Activated CD8-positive, alpha-beta memory T cell treated with anti-CD3 and anti-CD28 coated beads, Interleukin-2, amount 50 U/mL, for 4 hours (primary cell): ENCODE measurements at places on chromosomes 13 and 19.

GRCh38 chr13:46559272-46559805 lies 6.4 kb downstream of the LRCH1 start:
- DNase-seq: no peak

DNA sequence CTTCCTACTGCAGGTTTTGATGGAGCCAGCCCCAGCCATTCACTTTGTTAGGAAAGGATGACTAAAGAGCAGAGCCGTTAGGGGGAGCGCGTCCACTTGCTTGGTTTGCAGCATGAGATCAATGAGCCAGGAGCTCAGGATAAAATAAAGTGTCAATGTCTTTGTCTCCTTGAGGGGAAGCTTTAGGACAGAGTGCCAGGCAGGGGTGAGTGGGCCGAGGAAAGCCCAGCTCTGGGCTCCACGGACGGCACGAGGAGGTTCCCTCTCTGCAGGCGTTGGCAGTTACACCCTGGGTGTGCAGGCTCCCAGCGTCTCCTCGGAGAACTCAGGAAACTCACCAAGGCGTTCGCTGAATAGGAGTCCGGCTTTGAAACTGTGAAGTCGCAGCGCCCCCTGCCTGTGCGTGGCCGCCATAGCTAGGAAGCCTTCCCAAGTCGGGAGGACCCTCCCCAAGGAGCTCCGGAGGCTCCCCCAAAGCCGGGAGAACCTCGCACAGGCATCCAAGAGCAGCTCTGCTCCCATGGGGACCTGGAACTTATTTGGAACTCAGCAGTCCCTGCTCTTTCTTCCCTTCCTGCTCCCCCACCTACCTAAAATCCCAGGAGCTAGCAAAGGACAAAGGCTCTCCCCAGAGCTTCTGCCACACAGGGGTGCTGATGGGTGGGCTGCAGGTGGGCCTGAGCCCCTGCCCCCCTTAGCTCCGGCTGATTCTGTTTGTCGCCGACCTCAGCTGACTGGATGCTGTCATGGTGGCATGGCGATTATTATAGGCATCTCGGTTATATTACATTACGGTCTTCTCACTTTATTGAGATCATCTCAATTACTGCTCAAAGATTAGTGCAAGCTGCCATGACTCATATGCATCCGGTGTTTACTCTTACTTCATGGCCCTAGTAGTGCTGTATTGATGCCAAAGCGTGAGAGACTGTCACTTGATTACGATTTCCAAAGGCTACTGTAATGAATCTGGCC lies 34.4 kb downstream of the GSX1 start:
- peak; percentile 67 for DNase-seq

- no peak for DNase-seq
These were observed 7.5 kb downstream of the ZNF440 start for GRCh38 chr19:11821474-11822109.

GRCh38 chr19:18253716-18254115 lies 20.5 kb downstream of the IQCN start:
- no peak for DNase-seq

- no peak for DNase-seq
These were observed 41.6 kb downstream of the TEX29 start for GRCh38 chr13:111361873-111362648.

GRCh38 chr19:6806488-6806887 lies 34.0 kb downstream of the VAV1 start:
- DNase-seq: no peak

DNA sequence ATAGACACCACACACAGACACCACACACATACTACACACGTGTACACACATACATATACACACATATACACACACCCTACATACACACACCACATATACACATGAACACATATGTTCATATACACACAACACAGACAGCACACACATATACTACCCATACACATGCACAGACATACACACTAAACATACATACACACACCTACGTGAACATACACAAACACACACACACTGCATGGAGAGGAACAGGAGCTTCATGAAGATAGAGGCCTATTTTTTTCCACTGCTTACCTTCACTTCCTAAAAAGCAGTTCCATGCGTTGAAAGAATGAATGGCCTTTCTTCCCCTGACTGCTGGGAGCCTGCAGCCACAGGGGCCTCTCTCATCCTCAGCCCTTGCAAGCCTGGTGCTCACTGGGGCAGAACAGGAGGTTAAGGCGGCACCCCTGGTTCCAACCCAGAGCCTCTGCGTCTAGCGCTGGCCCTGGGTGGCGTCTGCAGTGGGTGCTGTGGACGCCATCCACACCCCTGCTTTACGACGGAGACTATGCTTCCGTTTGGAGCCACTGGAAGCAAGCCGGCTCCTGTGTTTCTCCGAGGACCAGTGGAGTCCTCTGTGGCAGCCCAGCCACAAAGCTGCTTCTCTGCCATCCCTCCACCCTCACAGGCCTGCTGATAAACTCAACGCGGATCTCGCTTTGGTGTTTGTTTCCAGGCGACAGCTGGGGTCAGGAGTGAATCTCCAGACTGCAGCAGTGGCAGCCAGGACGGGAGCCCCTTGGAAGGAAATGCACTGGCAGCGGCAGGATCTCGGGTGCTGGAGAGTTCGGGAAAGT lies 1.9 kb upstream of the RASA3 start:
- no peak for DNase-seq

- DNase-seq: no peak
These were observed 12.0 kb downstream of the FTL start for GRCh38 chr19:48977061-48977460.

DNA sequence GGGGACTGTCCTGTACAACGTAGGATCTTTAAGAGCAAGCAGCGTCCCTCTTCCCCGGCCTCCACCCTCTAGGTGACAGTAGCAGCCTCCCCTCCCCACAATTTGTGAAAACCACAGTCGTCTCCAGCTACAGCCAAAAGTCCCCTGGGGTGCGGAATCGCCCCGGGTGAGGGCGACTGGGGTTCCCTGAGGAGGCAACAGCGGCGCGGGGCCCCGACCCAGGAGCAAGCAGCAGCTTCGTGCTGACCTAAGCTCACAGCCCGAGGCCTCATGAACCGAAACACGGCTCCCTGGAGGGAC lies 322 bp downstream of the ZNF558 start:
- no peak for DNase-seq

DNA sequence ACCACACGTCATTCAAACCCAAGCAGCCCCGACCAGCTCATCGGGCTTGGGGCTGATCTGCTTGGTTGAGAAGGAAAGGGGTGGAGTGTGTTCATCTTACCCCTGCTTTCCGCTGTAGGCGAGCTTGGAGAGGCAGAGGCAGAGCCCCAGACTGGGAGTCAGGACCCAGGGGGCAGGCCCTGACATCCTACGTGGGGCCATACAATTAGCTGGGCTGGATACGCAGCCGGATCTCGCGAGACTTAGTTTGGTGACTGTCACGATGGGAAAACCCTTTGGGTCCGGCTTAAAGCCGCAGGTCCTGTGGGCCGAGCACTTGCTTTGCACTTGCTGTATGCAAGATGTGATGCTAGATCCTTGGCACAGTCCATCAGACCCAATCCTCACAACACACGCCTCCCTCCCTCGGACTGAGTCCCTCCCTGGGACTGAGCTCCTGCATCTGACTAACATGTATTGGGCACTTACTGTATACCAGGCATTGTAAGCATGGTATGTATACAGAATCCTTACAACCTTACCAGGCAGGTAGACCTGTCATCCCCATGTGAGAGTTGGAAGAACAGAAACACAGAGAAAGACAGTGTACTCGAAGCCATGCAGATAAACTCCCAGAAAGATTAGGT lies 3.7 kb downstream of the CEACAM16 start:
- no peak for DNase-seq

DNA sequence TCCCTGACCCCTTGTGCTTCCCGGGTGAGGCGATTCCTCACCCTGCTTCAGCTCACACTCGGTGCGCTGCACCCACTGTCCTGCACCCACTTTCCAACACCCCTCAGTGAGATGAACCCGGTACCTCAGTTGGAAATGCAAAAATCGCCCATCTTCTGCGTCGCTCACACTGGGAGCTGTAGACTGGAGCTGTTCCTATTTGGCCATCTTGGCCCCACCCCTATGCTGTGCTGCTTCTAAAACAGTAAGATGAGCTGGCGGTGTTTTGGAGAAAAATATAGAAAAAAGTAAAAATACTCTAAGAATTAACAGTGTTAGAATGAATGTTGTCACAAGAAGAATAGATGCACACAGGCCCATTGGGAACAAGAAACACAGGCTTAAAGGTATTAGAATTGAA lies 92.5 kb downstream of the ITGBL1 start:
- DNase-seq: no peak

GRCh38 chr19:48518207-48518606 lies 6.6 kb upstream of the LMTK3 start:
- no peak for DNase-seq

GRCh38 chr19:49390929-49391359 lies 2.9 kb downstream of the KASH5 start:
- DNase-seq: no peak

DNA sequence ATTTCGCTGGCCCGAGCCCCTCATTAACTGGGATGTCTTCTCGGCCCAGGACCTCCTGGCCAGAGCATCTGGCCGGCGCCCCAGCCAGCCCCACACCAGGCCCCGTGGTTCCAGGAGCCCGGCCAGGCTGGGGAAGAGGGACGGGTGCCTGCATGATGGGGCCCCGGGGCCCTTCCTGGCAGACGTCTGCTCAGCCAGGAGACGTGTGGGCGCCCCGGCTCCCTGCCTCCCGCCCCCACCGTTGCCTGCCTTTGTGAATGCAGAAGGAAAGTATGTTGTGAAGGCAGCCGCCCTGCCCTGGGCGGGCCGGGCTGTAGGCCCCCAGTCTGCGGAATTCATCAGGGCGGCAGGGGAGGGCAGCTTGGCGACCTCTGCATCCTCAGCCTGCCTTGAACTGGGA lies 4.4 kb upstream of the COMP start:
- DNase-seq: no peak

- no peak for DNase-seq
These were observed 44.0 kb upstream of the FLT1 start for GRCh38 chr13:28538932-28539331.

- DNase-seq: no peak
These were observed 46.1 kb downstream of the OXGR1 start for GRCh38 chr13:96948127-96948526.

- no peak for DNase-seq
These were observed 18.3 kb upstream of the CCNP start for GRCh38 chr19:40244579-40245317.

DNA sequence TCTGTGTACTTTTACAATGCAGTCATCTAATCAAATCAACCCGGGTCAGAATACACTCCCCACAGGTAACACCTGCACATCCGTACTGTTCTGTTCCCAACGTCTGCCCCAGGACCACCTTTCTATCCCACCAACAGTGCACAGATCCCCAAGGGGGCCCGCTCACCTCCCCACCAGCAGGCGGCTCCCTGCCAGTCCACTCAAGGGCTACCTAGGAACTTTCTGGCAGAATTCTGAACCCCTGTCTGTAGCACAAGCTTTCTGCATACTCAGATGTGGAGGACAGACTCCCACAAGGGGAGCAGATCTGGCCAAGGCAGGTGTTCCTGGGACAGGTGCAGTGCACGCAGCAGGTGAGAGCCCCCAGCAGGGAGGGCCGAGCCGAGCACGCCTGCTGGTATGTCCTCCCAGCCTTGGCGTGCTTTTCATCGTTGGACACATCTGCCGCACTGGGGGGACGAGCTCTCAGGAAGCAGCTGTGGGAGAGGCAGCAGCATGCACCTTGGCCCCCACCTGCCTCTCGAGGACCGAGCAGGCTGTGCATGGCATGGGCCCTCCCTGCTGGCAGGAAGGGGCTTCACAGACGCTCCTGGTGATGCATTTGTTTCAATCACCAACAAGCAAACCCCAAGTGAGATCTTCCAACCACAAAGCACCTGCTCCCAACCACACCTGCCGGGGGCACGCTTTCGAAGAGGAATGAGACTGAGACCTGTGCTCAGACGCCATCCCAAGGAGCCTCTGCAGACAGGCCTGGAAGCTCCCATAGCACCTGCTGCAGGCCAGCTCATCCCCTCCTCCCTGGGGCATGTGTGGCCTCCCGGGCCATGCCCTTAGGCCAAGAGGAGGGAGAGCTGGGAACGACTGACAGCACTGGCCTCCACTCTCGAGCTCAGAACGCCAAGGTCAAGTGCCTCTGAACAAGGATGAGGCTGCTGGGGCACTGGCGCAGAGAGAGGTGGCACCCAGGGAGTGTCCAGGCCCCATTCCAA lies 35.9 kb downstream of the RAB20 start:
- DNase-seq: no peak

GRCh38 chr19:2415973-2416319 lies 11.4 kb downstream of the TIMM13 start:
- DNase-seq: no peak

DNA sequence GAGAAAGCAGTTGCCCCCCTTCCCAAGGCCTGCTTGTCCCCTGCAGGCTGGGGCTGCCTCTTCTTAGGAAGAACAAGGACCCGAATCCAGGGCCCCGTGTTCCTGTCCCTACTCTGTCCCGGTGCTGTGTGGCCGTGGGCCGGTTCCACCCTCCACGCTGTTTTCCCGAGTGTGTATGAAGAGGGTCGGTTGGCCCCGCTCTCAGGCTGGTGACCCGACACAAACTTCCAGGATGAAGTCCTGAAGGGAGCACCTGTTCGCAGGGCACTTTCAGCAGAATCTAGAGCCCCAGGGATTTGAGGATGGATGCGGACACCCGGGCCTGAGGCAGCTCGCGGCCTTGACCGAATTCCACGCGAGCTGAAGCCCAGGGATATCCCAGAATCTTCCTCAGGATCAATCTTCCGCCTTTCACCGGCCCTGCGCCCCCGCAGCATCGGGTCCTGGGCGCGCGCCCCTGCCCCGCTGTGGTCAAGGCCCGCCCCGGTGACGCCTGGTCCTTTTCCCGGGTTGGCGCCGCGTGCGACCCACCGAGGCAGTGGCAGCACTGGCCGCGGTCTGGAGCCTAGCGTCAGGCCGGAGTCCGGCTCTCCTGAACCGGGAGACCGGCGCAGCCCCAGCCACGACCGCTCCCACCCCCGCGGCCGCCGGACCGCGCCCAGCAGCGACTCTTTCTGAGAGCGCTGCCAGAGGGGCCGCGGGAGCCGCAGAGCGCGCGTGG lies 528 bp upstream of the CHST8 start:
- no peak for DNase-seq

DNA sequence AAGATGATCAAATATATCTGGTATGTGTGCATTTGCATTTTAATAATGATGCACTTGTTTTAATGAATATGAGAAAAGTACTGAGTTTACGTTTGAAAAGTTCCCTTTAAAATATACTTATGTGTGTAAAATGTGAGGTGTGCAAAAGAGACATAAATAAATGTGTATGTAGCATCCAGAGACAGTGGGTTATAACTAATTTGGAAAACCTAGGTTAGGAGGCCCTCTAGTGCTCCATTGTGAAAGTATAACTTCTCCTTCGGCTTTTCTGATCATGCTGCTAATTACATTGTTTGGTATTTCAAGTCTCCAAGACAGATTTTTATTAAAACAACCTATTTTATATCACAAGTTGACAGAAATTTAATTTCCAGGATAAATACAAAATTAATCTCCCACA lies 30.1 kb downstream of the SCEL start:
- DNase-seq: no peak

GRCh38 chr19:743168-743687 lies 7.7 kb upstream of the MISP start:
- DNase-seq: no peak
